Smooth muscle cell of the brain vasculature (primary cell): ENCODE measurements at places on chromosomes 11 and 22.

GRCh38 chr22:30286813-30287647 lies 2.3 kb downstream of the CASTOR1 start:
- no peak for DNase-seq

- DNase-seq, result no peak
These were observed 14.1 kb downstream of the CAPRIN1 start for GRCh38 chr11:34065505-34066203.

DNA sequence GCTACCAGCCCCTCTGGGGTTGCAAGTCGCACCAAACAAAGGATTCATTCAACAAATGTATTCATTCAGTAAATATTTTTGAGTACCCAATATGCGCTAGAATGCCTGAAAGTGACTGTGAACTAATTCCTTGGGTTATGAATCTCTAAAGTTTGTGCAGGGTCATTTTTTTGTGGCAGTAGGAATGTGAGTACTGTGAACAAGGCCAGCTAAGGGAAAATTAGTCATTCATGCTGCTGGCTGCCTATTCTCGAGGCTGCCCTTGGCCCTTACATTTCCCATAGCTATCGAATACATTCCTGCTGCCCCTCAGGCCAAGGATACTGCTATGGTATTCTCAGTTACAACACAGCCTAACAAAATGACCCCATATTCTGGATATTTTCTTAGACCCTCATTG lies 141.6 kb downstream of the TRPC6 start:
- DNase-seq, result no peak

GRCh38 chr11:2451916-2452315 lies 7.1 kb downstream of the KCNQ1 start:
- no peak for DNase-seq

- DNase-seq, result no peak
These were observed 31.5 kb upstream of the RAB38 start for GRCh38 chr11:88206751-88207150.

DNA sequence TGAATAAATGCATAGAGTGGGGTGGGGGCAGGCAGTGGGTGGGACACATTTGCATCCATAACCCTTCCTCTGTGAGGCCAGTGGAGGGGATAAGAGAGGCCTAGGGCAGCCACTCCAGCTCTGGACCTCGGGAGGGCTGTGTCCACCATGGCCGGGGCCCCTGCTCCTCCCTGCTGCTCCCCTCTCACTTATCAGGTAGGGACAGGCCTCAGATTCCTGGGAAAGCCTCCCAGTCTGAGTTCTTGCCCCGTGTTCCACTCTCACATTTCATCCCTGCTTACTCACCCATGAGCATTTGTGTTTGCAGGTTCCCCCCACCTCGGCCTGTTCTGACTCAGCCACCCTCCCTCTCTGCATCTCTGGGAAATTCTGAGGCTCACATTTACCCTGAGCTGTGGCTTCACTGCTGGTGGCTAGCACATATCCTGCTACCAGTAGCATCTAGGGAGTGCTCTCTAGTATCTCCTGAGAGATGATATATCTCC lies 128.7 kb upstream of the TOP3B start:
- DNase-seq, result no peak

GRCh38 chr22:24421428-24421931 lies 5.9 kb upstream of the ADORA2A start:
- no peak for DNase-seq

- DNase-seq, result no peak
These were observed 182.7 kb upstream of the SNX19 start for GRCh38 chr11:131099013-131099412.

GRCh38 chr11:121500275-121500674 lies 47.5 kb upstream of the SORL1-AS1 start:
- DNase-seq, result no peak

- no peak for DNase-seq
These were observed 39.0 kb upstream of the BLID start for GRCh38 chr11:122154994-122155393.

- DNase-seq, result no peak
These were observed 48.1 kb upstream of the TOP3B start for GRCh38 chr22:22030493-22031182.

GRCh38 chr22:23831781-23832180 lies 7.0 kb downstream of the DERL3 start:
- no peak for DNase-seq

- DNase-seq, result no peak
These were observed 17.1 kb downstream of the TOM1 start for GRCh38 chr22:35316751-35317150.

DNA sequence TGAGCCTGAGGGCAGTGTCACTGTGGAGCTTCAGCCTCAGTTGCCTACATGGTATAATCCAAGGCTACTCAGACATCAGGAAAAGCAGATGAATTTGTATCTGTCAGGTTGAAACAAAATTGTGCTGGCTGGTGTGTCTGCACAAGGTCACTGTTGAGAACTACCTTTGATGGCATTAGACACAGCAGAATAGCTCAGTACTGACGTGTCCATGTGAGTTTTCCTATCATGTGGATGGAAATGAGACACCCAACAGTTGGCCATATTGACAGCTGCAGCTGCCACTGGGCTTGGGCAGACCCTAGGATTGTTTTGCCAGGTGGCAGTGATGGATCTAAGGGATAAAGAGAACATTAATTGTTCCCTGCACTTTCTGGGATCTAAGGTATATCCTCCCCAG lies 15.8 kb downstream of the CCDC134 start:
- no peak for DNase-seq

DNA sequence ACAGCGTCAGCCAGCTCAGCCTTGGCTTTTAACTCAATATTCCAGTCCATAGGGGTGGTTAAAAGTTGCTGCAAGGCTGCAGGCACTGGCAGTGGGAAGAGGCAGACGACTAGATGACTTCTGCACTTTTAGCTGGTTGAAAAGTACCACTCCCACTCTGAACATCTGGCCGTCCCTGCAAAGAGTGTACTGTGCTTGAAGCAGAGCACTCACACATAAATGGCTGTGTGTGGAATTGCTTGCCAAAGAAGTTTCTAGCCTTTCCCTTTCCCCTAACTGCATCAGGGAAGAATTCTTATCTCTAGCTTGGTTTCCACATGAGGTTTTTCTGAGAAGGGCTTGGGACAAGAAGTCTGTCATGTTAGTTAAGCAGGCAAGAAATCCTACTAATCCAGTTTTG lies 5.1 kb upstream of the PHLDB1 start:
- no peak for DNase-seq

DNA sequence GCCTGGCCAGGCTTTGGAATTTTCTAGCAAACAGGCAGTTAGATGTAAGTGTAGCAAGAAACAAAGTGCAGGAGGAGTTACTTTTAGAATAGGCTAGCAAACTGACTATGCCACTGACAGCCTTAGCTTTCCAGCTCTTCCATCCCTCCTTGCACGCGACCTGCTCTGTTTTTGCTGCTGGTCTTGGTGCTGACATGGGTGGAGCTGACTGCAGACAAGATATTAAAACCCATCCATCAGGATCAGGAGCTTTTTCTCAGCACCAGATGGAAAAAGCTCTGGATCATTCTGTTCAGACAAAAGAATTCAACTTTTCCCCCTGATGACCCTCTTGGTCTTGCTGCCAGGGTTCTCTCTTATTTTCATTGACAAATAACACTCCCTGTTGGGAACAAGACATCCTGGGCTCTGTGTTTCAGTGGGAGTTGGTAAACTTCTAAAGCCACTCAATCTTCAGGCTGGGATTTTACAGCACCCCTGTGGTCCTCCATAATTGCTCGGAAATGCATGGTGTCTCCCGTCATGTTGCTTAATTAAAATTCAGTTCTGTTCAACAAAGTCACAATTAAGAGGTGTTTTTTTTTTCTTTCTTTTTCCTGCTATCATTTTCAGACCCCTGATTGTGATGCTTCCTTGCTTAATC lies 240.0 kb upstream of the LARGE1 start:
- DNase-seq, result no peak

- DNase-seq, result no peak
These were observed 636.7 kb downstream of the TBC1D22A start for GRCh38 chr22:47398921-47399790.

DNA sequence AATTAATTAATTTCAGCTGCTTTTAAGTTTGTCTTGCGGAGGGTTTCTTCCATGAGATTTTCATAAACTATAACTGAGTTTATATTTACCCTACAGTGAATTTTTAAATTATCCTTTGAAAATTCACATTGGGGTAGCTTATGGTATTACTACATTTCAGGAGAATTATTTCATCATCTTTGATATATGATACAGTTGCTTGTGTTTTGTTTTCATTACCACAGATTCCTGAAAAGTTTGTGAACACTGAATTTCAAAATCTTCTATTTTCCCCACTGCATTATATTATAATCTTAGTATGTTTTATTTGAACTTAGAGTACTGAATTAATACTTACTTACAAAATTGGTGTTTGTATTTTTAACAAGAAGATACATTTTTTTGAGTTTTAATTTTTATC lies 24.4 kb downstream of the METTL15 start:
- DNase-seq, result no peak

DNA sequence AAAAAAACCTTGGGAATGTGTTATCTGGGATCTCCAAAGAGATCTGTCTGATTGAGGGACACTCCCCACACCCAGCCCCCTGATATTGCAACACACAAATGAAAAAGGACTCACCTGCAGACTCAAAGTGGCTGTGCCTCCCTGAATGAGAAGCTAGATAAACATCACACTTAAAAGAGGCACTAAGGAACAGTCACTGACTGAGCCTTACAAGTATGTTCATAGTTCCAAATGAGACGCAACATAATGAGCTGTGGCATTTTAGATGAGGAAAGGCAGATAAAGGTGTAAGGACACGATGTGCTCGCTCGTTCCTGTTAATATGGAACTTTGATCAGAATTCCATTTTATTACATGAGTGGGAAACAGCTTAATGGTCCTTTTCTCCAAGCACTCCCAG lies 21.0 kb upstream of the CFAP300 start:
- DNase-seq, result no peak
